ENCODE measurements at places on chromosomes 12 and 14.
A peak's percentile ranks its signal among the peaks of the same experiment; 100 is the strongest.

GRCh38 chr12:123942911-123943648 is 29.6 kb downstream of the CCDC92 start:
- DNase-seq = no peak

DNA sequence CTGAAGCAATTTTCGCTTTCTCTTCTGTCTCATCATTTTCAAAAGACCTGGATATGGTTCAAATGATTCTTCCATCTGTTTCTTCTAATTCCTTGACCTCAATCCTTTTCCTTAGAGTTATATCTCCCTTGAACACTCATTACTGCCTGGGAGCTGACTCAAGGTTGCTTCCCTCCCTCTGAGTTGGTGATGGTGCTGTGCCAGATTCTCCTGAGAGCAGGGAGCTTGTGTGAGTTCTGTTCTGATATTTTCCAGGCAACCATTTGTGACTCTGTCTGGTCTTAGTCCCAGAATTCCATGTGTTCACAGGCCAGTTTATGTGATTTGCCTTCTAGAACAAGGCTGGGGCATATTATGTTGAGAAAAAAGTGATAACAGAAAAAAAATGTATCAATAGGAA is 505.1 kb upstream of the SYT1 start:
- DNase-seq = no peak

- DNase-seq = peak; percentile 45
Measured at GRCh38 chr14:67514650-67515385, 18.3 kb upstream of the PLEKHH1 start.

GRCh38 chr12:107938446-107938845 is 163.9 kb downstream of the ASCL4 start:
- DNase-seq = no peak

- DNase-seq = no peak
Measured at GRCh38 chr12:103369929-103370328, 125.8 kb downstream of the C12orf42 start.

DNA sequence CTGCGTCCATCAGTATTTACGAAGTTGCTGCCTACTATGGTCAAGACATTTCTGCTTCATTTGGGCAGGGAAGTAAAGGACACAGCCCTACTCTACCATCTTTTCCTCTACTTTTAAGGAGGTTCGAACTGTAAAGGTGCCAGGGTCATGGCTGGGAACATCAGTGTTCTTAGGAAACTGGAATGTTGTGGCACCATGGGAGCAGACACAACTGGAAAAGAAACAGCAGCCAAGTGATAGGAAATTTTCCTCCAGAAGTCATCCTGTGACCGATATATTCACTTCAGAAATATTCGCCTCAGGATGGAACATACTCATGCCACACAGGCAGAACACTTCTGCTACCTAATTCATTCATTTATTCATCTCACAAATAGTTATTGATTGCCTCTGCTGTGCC is 104.4 kb downstream of the ETV6 start:
- DNase-seq = no peak

DNA sequence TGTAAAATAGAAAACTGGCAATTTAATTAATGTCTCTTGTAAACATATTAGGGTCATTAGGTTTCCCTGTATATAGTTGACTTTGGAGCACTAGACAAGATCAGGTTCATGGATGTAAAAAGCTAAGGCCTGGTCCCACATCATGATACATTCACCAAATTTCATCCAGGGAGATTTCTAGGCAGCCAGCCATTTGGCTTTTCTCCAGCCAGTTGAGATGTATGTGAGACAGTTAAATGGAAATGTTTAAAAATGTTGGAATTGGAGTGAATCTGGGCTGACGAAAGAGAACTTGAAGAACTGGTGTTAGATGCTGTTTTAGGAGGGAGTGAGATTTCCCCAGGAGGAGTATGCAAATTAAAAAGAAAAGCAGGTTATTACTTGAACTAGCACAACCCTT is 41.8 kb upstream of the CLEC14A start:
- no peak for DNase-seq

DNA sequence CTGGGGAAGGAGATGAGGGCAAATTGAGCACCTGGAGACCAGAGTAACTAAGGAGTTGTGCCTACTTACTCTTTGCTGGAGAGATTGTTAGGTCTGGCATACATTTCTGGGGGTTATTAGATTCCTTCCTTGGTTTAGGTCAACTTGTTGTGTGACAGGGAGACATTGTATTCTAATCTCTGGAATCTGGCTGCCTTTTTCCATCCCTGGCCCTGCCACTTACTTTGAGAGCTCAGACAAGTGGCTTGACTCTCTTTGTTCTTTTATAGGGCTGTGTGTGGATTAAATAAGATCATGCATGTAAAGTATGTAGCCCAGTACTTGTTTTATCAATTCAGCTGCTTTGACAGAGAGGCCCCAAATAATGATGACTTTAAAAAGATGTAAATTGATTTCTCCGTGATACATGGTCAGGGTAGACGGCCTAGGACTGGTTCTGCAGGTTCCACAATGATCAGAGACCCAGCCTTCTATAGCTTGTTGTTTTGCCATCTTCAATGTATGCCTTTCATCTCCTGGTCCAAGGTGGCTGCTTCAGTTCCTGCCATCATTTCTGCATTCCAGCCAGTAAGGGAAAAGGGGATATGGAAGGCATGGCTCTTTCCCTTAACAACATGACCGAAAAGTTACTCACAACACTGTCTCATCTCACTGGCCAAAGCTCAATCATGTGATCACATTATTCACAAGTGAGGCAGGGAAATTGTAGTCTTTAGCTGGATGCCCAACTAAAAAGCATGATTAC is 72.6 kb downstream of the CHST11 start:
- no peak for DNase-seq

Measured in NCI-H345 (cell line).